Mesothelial cell of epicardium (in vitro differentiated cells): ENCODE measurements at places on chromosomes 2 and 18. TPM values are rescaled to one million over a fixed set of nuclear protein-coding genes. Genes with fewer than 3 reads are reported as not detected.
A peak's percentile ranks its signal among the peaks of the same experiment; 100 is the strongest.

Gene IL1R1
- 10.8 to 13.6 TPM (median 13.3 TPM) in 3 replicates for total RNA-seq

Gene SCN9A
- 1.5 to 2.5 TPM (median 1.7 TPM) in 3 replicates for total RNA-seq

DNA sequence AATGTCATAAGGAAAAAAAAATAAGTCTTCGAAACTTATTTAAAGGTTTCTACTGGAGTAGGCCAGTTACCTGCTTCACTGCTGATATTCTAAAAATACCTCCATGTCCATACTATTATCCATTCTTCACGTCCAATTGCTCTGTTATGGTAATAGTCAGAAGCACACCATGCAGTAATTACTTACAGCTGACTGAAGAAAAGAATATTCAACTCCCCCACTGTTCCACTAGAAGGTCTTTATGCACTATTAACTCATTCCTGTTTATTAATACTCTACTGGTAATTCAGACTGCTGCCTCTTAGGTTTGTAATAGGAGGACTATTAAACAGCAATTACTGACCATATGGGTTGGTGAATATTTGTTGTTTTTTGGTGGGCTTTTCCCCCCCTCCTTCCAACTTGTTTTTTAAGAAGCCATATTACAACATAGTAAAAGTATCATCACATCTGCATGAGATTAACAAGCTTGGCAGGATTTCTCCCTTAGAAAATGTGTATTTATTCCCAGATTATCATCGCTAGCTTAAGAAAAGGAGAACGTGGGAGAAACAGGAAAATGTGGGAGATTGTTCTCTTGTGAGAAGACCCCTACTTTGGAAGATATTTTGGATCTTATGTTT, 806.4 kb upstream of the FANCL start:
- no peaks in the 10 kb centered on the region for H3K36me3 ChIP-seq
- no peak for DNase-seq
- peaks cover 9% of the 10 kb centered on the region for H3K4me1 ChIP-seq
- H3K27ac ChIP-seq = no peak overlapping the region
- no peak overlapping the region for H3K4me3 ChIP-seq
- H3K27me3 ChIP-seq = no peaks in the 10 kb centered on the region

DNA sequence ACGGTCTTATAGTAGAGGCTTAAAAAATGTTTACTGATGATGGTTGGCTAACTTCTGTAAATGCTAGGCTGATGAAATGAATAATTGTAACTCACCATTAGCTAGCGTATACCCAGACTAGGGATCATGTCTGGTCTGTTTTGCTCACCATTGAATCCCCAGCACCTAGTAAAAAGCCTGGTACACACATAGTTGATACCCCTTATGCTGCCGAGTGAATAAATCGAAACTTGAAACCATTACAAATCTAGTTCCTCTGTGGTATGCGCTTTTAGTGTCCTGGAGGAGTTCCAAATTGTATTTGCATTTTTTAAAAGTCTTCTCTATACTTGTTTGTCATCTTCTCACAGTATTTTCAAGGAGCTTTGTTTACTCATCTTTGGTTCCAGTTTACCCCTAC, 1.3 kb downstream of the TAF1B start:
- H3K27me3 ChIP-seq = no peaks in the 10 kb centered on the region
- peaks cover 43% of the 10 kb centered on the region for H3K4me1 ChIP-seq
- peak overlapping the region; percentile 93 for H3K4me3 ChIP-seq
- no peak for DNase-seq
- H3K27ac ChIP-seq = peak overlapping the region; percentile 97
